Mesendoderm (in vitro differentiated cells): ENCODE measurements at places on chromosomes 1 and 21.
A peak's percentile ranks its signal among the peaks of the same experiment; 100 is the strongest.

DNA sequence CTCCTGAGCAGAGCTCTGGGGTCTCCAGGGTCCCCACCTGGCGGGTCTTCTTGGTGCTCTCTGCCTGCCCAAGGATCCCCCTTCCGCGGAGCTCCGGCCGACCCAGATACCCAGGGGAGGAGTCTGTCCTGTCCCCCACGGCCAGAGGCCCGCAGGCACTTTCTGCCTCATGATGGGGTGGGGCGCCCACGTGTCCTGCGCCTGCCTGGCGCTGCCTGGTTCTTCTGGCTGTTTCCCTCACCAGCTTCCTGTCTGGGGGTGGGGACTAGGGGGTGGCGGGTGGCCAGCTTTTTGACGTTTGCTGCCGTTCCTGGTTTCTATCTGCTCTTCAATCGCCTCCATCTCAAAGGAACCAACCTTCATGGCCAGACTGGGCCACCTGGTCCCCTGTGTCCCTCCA lies 313.3 kb upstream of the VAMP3 start:
- H3K36me3 ChIP-seq, result no peaks in the 10 kb centered on the region
- H3K27ac ChIP-seq, result no peak overlapping the region
- no peak for DNase-seq

GRCh38 chr1:168083456-168084325 lies 53.0 kb downstream of the GPR161 start:
- no peak for DNase-seq
- no peaks in the 10 kb centered on the region for H3K27me3 ChIP-seq
- H3K36me3 ChIP-seq, result no peaks in the 10 kb centered on the region
- no peak overlapping the region for H3K4me3 ChIP-seq
- peaks cover 2% of the 10 kb centered on the region for H3K4me1 ChIP-seq

- no peak overlapping the region for H3K27ac ChIP-seq
- DNase-seq, result no peak
- H3K4me1 ChIP-seq, result no peaks in the 10 kb centered on the region
- H3K36me3 ChIP-seq, result no peaks in the 10 kb centered on the region
- H3K4me3 ChIP-seq, result no peak overlapping the region
- no peaks in the 10 kb centered on the region for H3K27me3 ChIP-seq
These were observed 1.8 kb upstream of the ISG15 start for GRCh38 chr1:1011396-1011949.

DNA sequence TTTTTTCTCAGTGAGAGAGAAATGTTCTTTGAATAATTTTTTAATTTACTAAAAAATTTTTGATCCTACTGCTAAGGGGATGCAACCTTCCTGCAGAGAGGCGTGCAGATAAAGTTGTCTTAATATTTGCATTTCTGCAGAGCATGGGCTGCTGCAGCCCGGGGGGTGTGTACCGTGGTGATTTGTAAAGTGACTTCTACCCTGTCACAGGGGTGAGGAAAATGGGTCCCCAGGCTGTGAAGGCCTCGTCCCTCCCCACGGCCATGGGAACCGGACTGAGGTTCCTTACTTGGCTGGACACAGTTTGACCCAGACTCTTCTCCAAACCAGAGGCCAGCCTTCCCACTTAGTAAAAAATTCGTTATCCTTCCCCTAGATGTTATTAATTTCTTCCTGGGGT lies 9.5 kb upstream of the C1orf174 start:
- H3K4me3 ChIP-seq, result no peak overlapping the region
- H3K36me3 ChIP-seq, result no peaks in the 10 kb centered on the region
- no peak overlapping the region for H3K27ac ChIP-seq
- H3K4me1 ChIP-seq, result peaks cover 2% of the 10 kb centered on the region
- DNase-seq, result no peak
- no peaks in the 10 kb centered on the region for H3K27me3 ChIP-seq

DNA sequence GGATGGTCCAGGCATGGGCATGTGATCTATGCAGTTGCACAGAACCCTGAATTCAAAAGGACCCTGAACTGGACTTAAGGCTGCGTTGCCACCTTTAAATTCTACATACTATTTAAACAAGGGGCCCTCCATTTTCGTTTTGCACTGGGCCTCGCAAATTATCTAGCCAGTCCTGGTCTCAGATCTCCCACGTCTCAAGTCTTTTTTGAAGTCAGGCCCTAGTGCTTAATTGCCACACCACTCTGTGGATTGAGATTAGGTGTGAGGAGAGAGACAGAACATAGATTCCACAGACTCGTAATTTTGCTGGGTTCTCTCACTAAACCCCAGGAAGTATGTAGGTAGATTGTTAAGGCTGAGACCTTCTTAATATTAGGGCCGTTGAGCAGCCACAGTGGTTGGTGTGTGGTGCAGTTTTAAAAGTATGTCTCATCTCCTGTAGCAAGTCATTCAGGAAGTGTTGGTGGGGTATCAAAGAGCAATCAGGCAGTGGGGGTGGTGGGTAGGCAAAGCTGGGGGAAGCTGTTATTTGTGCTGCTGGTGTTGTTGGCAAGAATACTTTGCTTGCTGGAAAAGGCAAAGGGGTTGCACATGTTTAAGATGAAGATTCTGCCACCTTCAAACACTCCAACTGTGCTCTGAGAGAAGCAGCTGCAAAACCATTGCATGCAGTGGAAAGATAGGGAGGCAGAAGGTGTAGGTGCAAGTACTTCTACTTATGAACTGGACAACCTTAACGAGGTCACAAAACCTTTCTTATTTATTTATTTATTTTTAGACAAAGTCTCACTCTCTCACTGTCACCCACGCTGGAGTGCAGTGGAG lies 11.2 kb downstream of the CD84 start:
- H3K27ac ChIP-seq, result no peak overlapping the region
- no peaks in the 10 kb centered on the region for H3K36me3 ChIP-seq
- H3K27me3 ChIP-seq, result no peaks in the 10 kb centered on the region
- H3K4me3 ChIP-seq, result no peak overlapping the region
- DNase-seq, result peak; percentile 36

DNA sequence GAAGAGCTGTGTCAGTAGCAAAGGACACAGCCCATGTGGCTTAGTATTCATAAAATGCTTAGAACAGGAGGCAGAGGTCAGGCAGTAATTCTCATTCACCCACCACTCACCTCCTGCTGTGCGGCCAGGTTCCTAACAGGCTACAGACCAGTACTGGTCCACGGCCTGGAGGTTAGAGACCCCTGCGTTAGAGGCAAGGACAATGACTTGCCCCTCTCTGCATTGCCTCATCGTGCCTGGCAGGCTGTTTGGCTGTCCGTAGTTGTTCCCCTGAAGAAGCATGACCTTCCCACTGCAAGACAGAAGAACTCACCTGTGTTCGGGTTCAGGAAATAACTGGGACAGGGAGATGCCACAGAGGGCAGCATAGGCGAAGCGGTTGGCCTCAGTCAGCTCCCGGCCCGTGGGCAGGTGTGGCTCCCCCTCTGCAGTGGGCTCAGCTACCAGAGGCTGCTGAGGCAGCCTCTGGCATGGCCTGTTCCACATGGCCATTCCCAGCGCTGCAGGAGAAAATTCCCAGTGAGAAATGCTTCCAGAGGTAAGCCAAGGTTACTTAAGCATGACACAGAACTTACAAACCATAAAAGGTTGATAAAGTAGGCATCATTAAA lies 19.3 kb downstream of the TMCO4 start:
- no peak overlapping the region for H3K27ac ChIP-seq
- H3K4me1 ChIP-seq, result no peaks in the 10 kb centered on the region
- H3K4me3 ChIP-seq, result no peak overlapping the region
- DNase-seq, result no peak
- H3K36me3 ChIP-seq, result no peaks in the 10 kb centered on the region

GRCh38 chr1:85330711-85331290 lies 54.4 kb upstream of the BCL10 start:
- no peaks in the 10 kb centered on the region for H3K36me3 ChIP-seq
- H3K4me1 ChIP-seq, result peaks cover 9% of the 10 kb centered on the region
- no peaks in the 10 kb centered on the region for H3K27me3 ChIP-seq

GRCh38 chr1:221328371-221328770 lies 413.5 kb downstream of the DUSP10 start:
- no peaks in the 10 kb centered on the region for H3K36me3 ChIP-seq
- H3K27me3 ChIP-seq, result no peaks in the 10 kb centered on the region
- H3K4me3 ChIP-seq, result no peak overlapping the region

- no peak overlapping the region for H3K27ac ChIP-seq
- H3K4me3 ChIP-seq, result no peak overlapping the region
- H3K36me3 ChIP-seq, result no peaks in the 10 kb centered on the region
- H3K27me3 ChIP-seq, result no peaks in the 10 kb centered on the region
- no peak for DNase-seq
- no peaks in the 10 kb centered on the region for H3K4me1 ChIP-seq
These were observed 47.6 kb upstream of the MTR start for GRCh38 chr1:236747311-236747985.
